Skin of body (tissue), 3 donors: ENCODE measurements at places on chromosomes 1 and 21. TPM values are rescaled to one million over a fixed set of nuclear protein-coding genes. Genes with fewer than 3 reads are reported as not detected.

- no peak for DNase-seq
Measured at GRCh38 chr1:92623187-92623778, 136.6 kb upstream of the GFI1 start.

- DNase-seq, result no peak
Measured at GRCh38 chr21:41674402-41674801, 92.5 kb downstream of the RIPK4 start.

GRCh38 chr1:203441766-203442165 lies 33.8 kb upstream of the PRELP start:
- DNase-seq, result no peak

GRCh38 chr1:50278961-50279360 lies 144.3 kb downstream of the DMRTA2 start:
- DNase-seq, result no peak

DNA sequence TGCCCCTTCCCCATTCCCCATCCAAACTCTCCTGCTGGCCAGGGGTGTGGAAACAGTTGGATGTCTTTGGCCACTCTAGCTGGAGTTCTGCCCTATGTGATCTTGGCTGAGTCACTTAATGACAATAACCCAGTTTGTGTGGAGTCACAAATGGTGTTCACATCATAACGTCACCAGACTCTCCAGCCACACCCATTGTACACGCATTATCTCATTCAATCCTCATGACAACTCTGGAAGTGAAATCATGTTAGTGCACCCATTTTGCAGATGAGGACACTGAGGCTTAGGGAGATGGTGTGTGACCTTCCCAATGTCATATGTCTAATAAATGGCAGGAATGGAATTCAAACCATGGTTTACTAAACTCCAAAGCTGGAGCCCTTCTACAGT lies 1.2 kb upstream of the CDA start:
- no peak for DNase-seq

- no peak for DNase-seq
Measured at GRCh38 chr1:111691886-111692285, 47.3 kb downstream of the INKA2 start.

Gene GDAP2
- total RNA-seq, result 22.2 TPM

Gene LHX8
- not detected for total RNA-seq
